ENCODE measurements at places on chromosomes 12 and 14.

- no peak for DNase-seq
Measured at GRCh38 chr14:26180221-26180620, 417.6 kb downstream of the NOVA1 start.

- no peak for DNase-seq
Measured at GRCh38 chr12:29569132-29569757, 71.8 kb upstream of the OVCH1 start.

- DNase-seq: no peak
Measured at GRCh38 chr14:33287189-33287588, 348.5 kb downstream of the NPAS3 start.

DNA sequence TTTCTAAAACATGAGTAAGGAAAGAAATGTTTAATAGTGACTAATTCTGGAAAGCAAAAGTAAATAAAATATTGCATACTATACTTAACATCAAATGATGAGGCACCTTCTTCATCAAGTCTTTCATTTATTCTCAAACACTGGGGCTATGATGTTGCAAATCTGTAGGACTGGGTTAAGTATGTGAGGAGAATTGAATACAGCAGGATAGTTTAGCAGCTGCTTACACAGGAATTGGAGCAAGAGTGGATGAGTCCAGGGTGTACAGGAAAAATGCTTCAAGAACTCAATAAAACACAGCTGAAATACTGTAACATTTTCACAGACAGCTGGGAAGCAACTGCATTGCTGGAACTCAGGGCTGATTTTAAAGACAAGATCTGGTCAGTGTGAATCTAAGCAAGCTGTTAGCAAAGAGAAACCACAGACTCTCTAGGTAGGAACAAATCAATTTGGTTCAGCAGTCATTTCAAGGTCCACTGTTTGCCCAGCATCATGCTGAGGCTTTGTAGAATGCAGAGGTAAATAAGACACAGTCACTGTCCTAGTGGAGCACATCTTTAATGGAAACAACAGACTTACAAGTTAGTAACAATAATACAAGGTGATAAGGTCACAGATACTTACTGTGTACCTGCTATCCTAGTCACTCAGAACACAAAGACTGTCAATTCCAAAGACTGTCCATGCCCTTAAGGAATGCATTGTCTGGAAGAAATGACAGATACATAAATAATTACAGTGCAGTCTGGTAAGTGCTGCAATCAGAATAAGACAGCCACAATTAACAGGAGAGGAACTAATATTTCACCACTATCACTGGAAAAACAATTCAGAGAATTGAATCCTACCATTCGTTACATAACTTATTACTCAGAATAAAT is 96.8 kb upstream of the DACT1 start:
- no peak for DNase-seq

DNA sequence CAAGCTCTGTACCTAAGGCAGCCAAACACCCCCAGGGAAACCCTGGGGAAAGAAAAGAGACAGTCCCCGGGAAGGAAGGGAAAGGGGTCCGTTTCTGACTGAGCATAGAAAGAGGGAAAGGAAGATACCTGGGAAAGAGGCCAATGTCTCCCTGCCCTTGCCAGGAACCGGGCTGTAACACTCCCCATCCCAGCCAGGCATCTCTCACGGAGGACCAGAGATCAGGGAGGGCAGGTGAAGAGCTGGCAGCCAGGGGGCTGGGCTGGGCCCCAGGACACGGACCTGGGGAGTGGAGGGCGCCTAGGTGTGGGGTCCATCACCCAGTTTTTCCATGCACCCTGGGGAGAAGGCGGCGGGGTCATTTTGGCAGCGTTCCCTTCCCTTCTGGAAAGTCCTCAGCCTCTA is 18.9 kb upstream of the PLEKHH1 start:
- no peak for DNase-seq

DNA sequence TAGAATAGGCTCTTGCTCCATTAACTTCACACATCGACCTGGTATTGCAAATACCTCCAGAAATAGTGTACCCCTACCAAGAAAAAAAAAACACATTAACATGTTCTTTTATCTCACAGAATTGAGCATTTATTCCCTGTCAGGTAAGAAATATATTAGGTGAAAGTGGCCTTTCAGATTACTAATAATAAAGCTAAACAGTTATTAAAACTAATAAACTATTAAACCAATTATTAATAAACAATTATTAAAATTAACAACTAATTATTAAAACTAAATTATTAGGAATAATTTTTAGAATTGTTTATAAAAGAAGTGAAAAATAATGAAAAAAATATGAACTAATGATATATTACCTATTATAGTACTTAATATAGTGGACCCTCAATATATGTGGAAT is 7.2 kb upstream of the AK7 start:
- DNase-seq: no peak

GRCh38 chr14:53663709-53664108 is 292.9 kb downstream of the BMP4 start:
- DNase-seq: no peak

DNA sequence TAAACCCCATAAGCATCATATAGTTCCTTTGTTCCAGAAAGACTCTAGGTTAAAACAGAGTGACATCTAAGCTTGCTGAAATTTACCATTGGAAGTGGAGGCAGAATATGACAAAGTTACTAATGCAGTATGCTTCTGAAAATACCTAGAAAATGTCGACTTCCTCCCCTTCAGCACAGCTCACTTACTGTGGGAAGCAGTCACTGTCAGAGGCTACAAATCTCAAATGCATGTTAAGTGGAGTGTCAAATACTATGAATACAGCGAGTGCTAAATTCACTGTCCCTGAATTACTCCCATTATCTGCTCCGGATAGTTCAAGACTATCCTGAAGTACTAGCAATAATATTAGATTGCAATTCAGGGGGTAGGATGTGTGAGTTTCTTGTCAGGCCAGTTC is 1454.6 kb downstream of the AACS start:
- DNase-seq: no peak

GRCh38 chr14:104087505-104087904 is 2.0 kb downstream of the ASPG start:
- no peak for DNase-seq

DNA sequence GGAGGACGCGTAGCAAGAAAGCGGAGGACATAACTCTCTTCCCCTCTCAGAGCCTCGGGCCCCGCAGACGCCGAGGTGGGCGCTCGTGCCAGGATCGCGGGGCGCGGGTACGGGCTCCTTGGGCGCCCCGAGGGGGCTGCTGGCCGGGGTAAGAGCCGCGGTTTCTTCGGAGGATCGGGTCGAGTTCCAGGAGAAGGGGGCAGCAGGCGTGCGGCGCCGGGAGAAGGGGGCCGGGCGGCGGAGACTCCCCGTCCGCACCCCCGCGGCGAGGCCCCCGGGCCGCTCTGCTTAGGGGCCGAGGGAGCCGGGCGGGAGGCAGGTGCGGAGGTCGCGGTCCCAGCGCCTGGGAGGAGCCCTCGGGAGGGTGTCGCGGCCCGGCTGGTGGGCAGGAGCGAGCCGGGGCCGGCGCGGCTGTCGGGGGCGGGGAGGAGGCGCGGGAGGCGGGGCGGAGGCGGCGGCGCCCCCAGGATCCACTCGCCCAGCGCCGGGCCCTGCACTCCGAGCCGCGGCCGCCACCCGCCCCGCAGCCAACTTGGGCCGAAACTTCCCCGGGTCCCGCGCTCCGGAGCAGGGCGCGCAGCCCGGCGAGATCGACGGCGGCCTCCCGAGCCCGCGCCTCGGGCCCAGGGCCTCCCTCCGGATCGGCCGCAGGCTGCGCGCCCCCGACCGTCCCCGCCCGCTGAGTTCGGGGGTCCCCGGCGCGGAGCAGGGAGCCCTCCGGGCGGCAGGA is 64.4 kb downstream of the FBXL14 start:
- no peak for DNase-seq

- no peak for DNase-seq
Measured at GRCh38 chr12:22577667-22578066, 33.3 kb upstream of the C2CD5 start.

GRCh38 chr14:104792101-104792884 is 3.3 kb downstream of the AKT1 start:
- no peak for DNase-seq

- DNase-seq: no peak
Measured at GRCh38 chr12:114868995-114869834, 185.2 kb upstream of the TBX3 start.

DNA sequence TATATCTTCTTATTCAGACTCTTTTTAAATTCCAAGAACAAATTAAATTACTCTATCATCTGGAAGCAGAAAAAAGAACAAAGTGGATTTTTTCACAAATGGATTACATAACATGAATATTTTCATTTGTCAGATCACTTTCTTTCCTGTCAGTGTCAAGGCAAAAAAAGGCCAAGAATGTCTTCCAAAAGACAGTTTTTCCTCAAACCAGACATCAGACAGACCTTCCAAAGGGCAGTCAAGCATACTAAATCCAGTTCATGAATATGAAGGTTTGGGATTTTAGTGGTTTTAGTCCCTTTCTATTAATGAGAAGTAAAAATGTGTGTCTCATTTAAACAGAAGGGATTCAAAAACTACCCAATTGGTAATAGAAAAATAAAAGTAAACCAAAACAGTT is 336.0 kb downstream of the CEP128 start:
- no peak for DNase-seq

DNA sequence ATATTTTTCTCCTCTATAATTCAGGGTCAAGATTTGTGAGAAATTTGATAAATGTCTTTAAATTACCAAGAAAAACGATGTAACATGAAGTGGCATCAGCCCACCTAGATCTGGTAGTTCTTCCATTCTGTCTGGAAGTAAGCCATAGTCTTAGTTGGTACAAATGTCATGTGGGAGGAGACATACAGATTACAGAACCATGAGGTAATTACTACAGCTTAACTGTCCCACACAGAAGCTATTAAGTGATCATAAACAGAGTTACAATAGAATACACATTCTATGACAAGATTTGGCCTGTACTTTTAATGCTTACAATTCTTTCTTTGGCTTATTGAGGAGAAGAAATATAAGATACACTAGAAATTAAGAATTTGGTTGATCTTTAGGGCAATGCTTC is 13.7 kb upstream of the SIX1 start:
- no peak for DNase-seq

DNA sequence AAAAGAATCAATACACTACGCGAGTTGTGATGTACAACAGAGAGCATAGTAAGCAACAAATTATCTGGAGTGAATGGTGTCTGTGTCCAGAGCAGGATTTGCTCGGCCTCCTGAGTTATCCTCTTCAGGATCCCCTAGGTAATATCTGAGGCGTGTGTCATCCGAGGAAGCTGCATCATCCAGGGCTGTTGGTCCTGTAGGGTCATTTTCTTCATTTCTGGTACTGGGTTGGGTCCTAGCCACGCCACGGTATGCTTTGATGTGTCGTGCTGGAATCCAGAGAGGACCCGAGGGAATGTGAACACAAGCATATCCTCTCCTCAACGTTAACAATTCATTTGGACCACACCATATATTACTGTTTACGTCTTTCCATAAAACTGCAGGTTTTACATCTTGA is 19.0 kb upstream of the CLEC4E start:
- no peak for DNase-seq

DNA sequence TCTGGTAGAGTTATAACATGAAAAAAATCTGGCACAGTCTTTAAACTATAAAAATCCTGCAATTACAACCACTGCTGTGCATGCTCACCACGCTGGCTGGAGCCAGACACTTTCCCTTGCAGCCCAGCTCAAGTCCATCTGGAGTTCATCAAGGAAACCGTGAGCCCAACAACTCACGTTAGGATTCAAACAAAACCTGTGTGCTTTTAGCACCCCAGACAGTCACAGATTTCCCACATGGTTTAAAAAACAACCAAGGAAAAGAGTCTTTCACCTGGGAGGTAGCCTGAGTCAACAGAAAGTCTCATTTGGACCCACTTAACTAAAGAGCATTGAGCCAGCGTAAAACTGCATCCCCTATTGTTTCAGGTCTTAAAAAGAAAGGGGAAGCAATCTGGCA is 4.7 kb downstream of the LRIG3 start:
- DNase-seq: peak; percentile 80

DNA sequence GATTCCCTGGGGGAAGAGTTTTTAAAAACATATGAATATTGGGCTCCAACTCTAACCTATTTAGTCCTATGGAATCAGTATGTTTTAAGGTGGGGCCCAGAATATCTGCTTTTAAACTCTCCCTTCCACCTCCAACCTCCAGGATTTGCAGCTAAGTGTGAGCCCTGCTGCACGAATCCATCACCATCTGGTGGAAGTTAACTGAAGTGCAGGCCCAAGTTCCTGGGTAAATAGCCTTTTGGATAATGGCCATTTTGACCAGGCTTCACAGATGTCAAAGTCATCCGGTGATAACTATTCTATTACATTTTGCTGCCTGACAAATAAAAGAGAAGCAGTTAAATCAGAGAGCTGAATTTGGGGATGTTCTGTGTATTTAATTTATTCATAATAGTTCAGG is 58.1 kb upstream of the RMST start:
- no peak for DNase-seq

- no peak for DNase-seq
Measured at GRCh38 chr12:65162609-65163008, 6.8 kb upstream of the LEMD3 start.

GRCh38 chr12:43348221-43348620 is 203.8 kb downstream of the ADAMTS20 start:
- no peak for DNase-seq

DNA sequence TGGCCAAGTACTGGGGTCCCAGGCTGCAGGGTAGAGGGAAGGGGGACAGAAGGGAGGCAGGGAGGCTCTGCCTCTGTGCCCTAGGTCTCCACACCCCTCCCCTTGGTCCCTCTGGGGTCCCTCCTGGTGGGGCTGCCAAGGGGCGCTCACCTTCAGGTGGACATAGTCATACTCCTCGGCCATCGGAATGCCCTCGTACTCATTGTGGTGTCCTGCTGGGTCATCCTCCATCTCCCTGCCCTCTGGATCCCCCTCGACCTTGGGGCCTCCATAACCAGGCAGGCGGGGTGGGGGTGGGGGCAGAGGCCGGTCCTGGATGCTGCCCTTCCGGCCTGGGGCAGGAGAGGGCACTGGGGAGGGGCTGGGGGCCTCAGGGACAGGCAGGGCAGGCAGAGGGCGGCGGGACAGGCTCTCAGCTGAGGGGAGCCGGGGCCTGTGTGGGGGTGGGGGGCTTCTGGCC is 5.8 kb downstream of the EFS start:
- DNase-seq: no peak

- no peak for DNase-seq
Measured at GRCh38 chr14:100711493-100711892, 15.2 kb upstream of the DLK1 start.

Data from suprapubic skin (tissue), 4 donors.